ENCODE measurements at places on chromosomes 12 and 14.

- DNase-seq = no peak
These were observed 92.5 kb downstream of the SSPN start for GRCh38 chr12:26287671-26288381.

- DNase-seq = no peak
These were observed 80.3 kb upstream of the TRAF3 start for GRCh38 chr14:102696856-102697495.

DNA sequence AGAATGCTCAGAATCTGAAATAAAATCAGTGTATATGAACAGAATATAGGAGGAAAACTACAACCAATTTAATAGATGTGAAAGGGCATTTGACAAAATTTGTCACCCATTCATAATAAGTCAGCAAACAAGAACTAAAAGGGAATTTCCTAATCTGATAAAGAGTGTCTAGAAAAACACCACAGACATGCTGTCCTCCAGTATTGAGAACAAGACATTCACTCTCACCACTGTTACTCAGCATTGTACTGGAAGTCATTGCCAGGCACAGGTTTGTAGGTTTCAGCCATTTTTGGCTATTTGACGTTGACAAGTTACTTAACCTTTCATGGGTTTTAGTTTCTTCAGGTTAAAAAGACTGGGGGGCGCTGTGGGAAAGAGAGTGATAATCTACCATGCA lies 13.2 kb downstream of the EIF2S1 start:
- no peak for DNase-seq

- DNase-seq = no peak
These were observed 48.2 kb downstream of the SERPINA3 start for GRCh38 chr14:94660306-94660946.

DNA sequence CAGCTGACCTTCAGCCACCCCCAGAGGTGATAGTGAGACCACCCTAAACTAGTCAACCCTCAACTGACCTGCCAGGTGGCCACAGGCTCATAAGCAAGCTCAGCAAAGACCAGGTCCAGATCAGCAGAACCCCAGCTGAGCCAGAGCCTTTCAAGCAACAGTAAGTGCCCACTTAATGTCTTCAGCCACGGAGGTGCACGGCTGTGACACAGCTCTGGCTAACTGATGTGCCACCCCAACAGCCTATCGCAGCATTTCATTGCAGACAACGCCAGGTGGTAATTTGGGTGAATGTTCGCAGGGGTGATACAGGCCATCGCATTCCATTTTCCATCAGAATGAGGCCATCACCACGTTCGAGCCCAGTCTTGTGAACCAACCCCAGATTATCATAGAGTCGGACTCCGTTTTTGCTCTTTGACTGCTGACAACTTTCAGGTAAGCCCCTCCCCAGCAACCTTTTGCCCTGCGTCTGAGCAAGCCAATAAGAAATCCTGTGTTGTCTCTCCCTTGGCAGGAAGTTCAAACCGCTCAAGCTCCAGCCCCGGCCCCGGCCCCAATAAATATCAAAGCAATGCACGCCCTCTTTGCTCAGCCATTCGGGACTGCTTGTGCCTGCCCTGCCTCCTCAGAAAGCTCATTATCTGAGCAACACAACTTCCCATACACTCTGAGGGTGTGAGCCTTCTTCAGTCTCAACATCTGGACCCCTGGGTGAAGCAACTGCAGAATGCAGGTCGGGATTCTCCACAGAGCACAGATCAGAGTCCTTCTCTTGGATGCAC lies 44.4 kb downstream of the JAG2 start:
- DNase-seq = no peak

DNA sequence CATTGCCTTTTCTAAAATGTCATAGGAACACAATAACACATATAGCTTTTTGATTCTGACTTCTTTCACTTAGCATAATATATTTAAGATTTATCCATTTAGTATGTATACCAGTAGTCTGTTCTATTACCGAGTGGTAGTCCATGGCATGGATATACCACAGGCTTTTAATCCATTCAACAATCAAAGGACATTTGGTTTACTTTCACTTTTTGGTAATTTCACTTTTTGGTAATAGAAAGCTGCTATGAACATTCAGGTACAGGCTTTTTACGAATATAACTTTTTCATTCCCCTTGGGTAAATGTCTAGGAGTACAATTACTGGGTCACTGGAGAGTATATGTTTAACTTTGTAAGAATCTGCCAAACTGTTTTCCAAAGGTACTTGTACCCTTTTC lies 100.7 kb upstream of the PRICKLE1 start:
- DNase-seq = no peak

DNA sequence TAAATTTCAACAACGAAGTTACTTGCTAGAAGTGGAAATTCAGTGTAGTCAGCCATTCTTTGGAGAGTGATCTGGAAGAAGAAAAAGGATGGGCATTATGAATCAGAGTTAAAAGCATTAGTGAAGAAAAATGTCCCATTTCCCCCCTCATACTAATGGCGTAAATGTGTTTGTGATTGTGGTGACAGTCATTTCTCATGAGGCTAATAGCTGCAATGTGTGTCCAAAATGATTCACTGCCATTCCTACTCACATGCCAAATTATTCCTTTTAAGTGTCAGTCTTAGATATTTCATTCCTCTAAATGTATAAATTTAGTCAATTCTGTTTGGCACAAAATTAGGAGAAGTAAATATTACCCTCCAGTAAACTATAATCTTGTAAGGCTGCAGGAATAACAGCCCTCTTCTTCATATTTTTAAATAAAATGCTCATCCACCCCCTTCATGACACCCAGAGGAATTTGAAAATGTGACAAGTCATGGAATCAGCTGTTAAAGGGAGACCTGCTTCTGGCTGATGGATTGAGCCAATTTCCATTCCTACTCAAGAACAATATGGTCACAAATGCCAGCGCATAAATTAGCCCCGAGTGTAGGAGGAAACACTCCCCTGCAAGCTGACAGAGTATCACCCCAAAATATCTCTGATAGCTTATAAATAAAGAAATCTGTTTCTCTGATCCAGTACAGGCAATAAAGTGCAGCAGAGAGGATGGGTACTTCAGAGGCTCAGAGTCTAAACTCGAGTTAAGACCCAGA lies 912.3 kb upstream of the SEL1L start:
- no peak for DNase-seq

DNA sequence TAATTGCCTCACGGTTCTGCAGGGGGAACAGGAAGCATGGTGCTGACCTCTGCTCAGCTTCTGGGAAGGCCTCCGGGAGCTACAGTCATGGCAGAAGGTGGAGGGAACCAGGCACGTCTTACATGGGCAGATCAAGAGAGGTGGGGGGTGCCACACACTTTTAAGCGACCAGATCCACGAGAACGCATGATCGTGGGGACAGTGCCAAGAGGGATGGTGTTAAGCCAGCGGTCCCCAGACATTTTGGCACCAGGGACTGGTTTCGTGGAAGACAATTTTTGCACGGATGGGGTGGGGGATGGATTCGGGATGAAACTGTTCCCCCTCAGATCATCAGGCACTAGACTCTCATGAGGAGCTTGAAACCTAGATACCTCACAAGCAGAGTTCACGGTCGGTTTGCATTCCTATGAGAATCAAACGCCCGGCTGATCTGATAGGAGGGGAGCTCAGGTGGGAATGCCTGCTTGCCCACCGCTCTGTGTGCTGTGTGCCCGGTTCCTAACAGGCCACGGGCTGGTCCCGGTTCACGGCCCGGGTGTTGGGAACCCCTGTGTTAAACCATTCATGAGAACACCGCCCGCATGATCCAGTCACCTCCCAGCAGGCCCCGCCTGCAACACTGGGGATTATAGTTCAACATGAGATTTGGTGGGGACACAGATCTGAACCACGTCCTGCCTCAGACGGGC lies 96.9 kb downstream of the ADGRD1 start:
- DNase-seq = no peak

DNA sequence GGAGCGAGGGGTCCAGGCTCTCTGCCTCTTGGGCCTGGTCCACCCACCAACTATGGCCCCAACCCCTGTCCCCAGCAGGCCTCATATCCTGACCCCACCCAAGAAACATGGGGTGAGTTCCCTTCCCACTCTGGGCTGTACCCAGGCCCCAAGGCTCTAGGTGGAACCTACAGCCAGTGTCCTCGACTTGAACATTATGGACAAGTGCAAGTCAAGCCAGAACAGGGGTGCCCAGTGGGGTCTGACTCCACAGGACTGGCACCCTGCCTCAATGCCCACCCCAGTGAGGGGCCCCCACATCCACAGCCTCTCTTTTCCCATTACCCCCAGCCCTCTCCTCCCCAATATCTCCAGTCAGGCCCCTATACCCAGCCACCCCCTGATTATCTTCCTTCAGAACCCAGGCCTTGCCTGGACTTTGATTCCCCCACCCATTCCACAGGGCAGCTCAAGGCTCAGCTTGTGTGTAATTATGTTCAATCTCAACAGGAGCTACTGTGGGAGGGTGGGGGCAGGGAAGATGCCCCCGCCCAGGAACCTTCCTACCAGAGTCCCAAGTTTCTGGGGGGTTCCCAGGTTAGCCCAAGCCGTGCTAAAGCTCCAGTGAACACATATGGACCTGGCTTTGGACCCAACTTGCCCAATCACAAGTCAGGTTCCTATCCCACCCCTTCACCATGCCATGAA lies 8.6 kb downstream of the ARHGAP9 start:
- DNase-seq = no peak

- no peak for DNase-seq
These were observed 46.9 kb downstream of the C14orf132 start for GRCh38 chr14:96086032-96086431.

GRCh38 chr14:23937203-23937602 lies 16.4 kb upstream of the DHRS4 start:
- DNase-seq = no peak

DNA sequence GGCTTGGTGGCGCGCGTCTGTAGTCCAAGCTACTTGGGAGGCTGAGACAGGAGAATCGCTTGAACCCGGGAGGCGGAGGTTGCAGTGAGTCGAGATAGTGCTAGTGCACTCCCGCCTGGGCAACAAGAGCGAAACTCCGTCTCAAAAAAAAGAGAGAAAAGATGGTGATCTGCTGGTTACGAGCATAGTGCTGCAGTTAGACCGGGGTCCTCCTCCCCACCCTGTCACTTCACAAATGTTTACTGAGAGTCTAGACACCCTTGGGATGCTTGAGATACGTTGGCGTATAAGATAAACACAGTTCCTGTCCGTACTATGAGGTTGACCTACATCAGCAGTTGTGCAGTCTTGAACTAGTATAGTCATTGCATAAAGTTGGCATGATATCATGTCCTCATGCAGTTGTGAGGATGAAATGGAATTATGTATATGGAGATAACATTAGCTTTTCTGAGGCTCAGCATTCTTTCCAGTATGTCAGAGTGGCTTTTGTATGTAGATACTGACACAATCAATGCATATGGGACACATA lies 787 bp downstream of the ACAD10 start:
- DNase-seq = no peak

- no peak for DNase-seq
These were observed 4.6 kb downstream of the MARCHF9 start for GRCh38 chr12:57759360-57759980.

GRCh38 chr12:17148706-17149105 lies 542.7 kb upstream of the LMO3 start:
- no peak for DNase-seq

- DNase-seq = no peak
These were observed 74.8 kb upstream of the PYGL start for GRCh38 chr14:51019089-51019488.

GRCh38 chr12:103841690-103842584 lies 903 bp upstream of the NT5DC3 start:
- peak; percentile 23 for DNase-seq

- DNase-seq = no peak
These were observed 24.5 kb downstream of the SSH1 start for GRCh38 chr12:108832730-108833354.

GRCh38 chr12:74412606-74413230 lies 124.9 kb upstream of the ATXN7L3B start:
- DNase-seq = no peak

DNA sequence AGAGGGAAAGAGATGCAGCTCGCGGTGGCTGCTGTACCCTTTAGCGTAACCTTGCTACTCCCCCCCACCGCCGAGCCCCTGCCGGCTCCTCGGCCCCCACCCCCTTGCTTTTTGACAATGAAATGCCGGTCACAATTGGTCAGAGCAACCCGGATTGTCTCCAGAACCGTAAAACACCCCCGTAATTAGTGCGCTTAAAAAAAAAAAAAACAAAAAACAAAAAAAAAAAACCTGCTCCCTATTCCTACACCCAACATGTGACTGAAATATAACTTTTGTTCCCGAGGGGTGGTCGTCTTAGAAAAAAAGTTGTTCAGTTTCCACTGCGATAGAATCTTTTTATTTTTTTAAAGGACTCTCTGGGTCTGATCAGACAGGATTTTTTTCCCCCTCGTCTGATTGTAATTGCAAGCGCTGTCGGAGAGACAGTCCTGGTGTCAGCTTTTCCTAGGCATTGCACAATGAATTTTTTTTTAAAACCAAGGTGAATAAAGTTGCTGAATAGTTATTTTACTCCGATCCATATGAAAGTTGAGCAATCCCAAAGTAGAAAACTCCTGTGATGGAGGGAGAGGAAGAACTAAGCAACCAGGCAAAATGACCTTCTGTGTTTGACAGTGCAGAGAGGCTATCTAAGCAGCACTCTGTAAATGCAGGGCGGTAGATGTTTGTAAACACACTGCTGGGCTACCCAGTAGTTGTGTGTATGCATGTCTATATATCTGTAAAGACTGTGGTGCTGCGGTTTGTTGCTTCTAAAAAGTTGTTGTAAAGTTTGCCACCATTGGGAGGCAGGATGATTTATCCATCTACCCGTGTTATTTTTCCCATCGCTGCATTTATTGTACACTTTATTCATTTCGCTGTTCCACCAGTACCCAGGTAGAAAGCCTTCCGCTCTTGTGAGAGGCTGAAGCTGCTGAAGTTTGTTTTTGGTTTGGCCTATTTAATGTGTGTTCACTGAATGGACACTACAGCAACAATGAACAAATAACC lies 1.1 kb downstream of the ETV6 start:
- DNase-seq = no peak

DNA sequence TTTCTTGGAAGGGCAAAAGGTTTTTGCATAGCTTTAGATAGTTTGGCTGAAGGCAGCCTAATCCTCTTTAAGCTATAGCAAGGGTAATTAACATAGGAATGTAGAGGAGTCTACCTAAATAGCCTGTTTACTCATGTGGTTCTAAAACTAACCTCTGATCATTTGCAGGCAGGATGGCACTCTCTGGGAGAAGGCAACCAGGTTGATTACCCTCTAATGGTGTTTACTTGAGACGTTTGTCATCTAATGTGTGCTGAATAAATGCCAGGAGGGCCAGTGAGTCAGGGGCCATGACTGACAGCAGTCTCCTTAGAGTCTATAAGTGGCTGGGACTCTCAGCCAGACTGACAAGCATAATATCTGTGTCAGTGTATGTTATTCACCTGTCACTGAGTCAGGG lies 286.4 kb downstream of the PCNX1 start:
- DNase-seq = no peak

GRCh38 chr12:21476949-21477348 lies 24.5 kb downstream of the RECQL start:
- DNase-seq = no peak

DNA sequence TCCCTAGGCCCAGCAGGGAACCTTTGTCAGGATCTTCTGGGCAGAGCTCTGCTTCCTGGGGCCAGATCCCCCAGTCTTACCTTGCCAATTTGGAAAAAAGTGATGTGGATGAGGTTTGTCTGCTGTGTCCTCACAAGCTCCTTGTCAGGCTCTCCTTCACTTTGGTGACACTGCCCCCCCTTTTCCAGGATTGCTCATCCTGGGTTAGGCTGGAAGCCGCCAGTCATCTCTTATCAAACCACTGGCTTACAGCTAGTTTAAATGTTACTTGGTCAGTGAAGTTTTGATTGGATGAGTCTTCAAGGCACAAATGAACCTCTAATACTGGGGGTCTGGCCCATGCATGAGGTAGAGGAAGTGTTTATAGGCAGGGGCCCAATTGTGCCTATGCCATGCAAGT lies 15.3 kb downstream of the NYNRIN start:
- DNase-seq = no peak

- DNase-seq = no peak
These were observed 13.2 kb upstream of the SLC41A2 start for GRCh38 chr12:104971306-104971705.
